ENCODE measurements at places on chromosomes 3 and 15. TPM values are rescaled to one million over a fixed set of nuclear protein-coding genes. Genes with fewer than 3 reads are reported as not detected.

Gene SNRPA1
- polyA plus RNA-seq = 61.9 TPM

Gene CPLX3
- 0.08 TPM for polyA plus RNA-seq

Gene DNAH12
- polyA plus RNA-seq = 1.6 TPM

Gene DCBLD2
- 44.1 TPM for polyA plus RNA-seq

Gene SPINT1
- polyA plus RNA-seq = 73.6 TPM

Gene BFSP2
- not detected for polyA plus RNA-seq

Gene MORC1
- polyA plus RNA-seq = 0.40 TPM

Gene EMC7
- polyA plus RNA-seq = 79.4 TPM

Gene EXD1
- not detected for polyA plus RNA-seq

Gene ANKRD63
- polyA plus RNA-seq = 0.40 TPM

Gene LRRC57
- 20.3 TPM for polyA plus RNA-seq
